Germinal center (tissue), 1 donor: ENCODE measurements at places on chromosomes 6 and 20.
A peak's percentile ranks its signal among the peaks of the same experiment; 100 is the strongest.

DNA sequence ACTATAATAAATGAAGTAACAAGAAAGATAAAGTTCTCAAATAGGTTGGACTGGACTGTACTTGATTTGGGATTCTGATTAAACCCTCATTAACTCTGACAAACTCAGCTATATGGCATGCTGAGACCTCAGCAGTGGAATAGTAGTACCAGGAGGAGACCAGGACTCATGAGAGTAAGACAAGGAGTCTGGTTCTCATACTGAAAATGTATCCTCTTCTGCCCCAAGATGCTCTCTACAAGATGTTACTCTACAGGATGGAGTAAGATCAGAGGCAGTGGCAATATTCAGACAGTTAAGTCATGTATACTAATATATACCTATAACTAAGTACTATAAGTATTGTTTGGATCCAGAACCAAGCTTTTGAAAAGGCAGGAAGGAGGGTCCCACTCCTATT lies 31.9 kb upstream of the SYNCRIP start:
- DNase-seq, result no peak

GRCh38 chr6:11718463-11718862 lies 60.1 kb downstream of the ADTRP start:
- DNase-seq, result no peak

GRCh38 chr6:116881236-116881635 lies 4.2 kb downstream of the RFX6 start:
- DNase-seq, result no peak

DNA sequence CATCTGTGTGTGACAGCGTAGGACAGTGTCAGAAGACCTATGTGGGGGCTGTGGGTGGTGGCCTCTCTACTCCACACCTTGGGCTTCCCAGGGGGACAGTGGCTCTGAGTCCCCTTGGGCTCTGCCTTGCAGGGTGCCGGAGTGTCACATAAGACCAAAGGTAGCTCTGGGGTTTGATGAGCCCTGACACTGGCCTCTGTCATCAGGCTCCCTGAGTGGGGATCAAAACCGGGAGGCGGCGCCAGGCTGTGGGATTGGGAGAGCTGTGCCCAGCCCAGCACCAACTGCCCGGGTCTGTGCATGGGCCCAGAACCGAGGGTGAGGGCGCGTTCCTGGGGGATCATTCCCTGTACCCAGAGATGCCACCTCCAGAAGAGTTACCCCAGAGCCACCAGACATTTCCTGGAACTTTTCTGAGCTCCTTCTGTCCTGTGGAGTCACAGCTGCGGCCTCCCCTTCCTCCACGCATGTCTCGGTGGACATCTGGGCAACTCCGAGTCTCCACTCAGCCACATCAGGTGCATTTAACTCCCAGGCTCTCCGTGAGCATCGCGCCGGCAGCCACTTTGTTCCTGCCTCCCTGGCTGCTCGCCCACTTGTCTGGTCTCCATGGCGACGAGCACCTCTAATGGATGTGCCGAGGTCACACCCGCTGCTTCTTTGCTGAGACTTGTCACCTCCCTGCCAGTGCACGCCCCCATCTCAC lies 94.7 kb downstream of the TMEM242 start:
- no peak for DNase-seq

DNA sequence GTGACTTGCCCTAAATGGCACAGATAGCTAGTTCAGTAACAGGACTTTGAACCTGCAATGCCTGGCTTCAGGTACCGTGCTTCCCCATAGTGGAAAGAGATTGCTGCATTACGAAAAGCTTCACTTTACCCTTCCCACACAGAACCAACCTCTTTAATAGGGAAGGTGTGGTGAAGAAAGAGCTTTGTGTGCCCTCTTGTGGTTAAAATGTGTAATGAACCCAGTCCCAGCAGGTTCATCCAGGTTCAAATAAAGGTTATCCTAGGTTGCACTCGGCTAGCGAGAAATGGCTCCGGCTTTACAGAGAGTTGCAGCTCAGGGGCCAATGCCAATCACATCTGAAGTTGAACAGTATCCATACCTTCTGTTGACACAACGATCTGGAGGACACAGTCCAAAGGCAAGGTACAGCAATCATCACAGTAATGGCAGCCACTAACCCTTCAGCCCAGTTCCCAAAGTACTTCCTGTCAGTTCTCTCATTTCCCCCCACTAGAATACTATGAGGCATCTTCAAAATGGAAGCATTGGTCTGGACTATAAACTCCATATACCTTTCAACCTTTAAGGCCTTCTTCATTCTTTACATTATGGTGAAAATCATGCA lies 3.0 kb downstream of the DEFB115 start:
- no peak for DNase-seq

- DNase-seq, result no peak
Measured at GRCh38 chr6:93792746-93793145, 373.4 kb upstream of the EPHA7 start.

DNA sequence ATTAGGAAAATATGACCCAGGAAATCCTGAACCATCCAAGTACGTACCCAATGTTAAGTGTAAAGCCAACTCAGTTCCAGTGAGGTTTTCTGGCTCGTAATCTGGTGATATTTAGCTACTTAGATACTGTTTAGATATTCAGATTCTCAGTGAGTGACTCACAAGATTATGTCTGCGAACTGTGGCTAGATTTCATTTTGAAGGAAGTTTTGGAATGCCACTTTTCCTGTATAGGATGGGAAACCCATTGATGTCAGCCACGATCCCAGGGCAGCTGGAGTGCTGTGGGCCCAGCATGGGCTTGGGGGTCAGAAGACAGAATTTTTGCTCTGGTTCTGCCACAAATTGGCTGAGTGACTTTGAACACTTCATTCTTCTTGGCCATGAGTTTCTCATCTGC lies 76.3 kb downstream of the TMEM170B start:
- DNase-seq, result no peak

- no peak for DNase-seq
Measured at GRCh38 chr6:7463785-7464184, 74.2 kb downstream of the RIOK1 start.

DNA sequence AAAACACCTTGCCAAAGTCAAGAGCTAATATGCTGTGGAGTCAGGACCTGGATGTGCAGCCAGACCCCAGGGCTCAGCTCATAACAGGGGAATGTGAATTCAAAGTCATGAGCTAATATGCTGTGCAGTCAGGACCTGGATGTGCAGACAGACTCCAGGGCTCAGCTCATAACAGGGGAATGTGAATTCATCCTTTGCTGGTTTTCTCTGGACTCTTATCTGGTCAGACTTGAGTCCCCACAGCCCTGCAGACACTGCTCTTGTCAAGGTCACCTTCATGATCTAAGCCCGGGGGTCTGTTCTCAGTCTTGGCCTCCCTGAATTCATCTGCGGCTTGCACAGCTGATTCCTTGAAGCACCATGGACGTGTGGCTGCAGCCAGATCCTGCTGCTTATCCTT lies 19.2 kb upstream of the GGTLC1 start:
- no peak for DNase-seq

DNA sequence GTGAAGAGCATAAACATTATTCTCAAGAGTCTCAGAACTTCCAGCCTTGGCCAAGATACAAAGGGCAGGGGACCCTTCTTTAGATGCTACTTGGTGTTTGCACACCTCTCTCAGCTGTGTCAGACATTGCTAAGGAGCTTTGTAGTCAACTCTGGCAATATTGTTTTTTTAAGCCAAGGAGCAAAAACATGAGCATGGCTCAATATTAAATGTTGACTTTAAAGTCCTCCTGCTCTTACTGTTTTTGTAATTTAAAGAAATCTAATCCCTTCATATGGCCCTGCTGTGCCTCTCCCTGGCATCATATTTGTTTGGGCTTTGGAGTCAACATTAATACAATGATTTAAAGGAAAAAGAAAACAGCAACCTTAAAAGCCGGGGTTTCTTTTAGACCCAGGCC lies 67.9 kb upstream of the TMEM170B start:
- no peak for DNase-seq

DNA sequence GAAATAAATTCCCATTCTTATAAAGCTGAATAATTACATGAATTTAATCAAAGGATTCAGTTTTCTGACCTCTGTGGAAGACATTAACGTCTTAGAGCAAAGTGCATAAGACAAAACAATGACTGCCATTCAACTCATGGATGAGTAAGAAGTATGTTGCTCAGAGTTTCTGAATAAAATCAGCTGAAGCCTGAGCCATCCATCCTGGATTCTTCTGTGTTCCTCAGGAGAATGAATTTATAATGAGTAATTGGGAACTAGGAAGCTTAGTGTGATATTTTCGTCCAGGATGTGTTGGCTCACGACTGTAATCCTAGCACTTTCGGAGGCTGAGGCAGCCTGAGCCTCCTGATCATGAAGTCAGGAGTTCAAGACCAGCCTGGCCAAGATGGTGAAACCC lies 62.8 kb downstream of the PERP start:
- no peak for DNase-seq

DNA sequence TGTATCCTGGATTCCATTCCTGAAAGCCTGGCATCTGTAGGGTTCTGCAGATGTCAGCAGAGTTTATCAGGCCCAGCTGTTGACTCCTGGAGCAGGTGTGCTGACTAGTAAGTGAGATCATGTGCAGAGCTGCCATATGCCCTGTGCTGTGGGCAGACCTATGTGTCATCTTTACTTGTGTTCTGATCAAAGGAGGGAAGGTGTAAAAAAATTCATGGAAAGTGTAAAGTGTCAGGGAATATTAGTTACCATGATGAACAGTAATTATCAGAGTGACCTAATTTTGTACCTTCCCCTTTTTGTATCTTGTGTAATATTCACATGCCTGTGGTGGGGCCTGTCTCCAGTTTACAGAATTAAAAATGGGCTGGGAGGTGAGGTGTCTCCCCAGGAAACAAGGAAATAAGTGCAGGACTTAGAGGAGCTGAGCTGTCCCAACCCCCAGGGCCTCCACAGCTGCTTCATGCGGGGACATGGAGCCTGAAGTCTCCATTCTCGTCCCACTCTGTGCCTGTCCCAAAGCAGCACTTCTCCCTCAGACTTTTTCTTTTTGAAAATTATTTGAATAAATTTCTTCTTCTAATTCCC lies 148.2 kb upstream of the GGTLC1 start:
- no peak for DNase-seq

- DNase-seq, result no peak
Measured at GRCh38 chr6:156065849-156066248, 610.2 kb upstream of the NOX3 start.

DNA sequence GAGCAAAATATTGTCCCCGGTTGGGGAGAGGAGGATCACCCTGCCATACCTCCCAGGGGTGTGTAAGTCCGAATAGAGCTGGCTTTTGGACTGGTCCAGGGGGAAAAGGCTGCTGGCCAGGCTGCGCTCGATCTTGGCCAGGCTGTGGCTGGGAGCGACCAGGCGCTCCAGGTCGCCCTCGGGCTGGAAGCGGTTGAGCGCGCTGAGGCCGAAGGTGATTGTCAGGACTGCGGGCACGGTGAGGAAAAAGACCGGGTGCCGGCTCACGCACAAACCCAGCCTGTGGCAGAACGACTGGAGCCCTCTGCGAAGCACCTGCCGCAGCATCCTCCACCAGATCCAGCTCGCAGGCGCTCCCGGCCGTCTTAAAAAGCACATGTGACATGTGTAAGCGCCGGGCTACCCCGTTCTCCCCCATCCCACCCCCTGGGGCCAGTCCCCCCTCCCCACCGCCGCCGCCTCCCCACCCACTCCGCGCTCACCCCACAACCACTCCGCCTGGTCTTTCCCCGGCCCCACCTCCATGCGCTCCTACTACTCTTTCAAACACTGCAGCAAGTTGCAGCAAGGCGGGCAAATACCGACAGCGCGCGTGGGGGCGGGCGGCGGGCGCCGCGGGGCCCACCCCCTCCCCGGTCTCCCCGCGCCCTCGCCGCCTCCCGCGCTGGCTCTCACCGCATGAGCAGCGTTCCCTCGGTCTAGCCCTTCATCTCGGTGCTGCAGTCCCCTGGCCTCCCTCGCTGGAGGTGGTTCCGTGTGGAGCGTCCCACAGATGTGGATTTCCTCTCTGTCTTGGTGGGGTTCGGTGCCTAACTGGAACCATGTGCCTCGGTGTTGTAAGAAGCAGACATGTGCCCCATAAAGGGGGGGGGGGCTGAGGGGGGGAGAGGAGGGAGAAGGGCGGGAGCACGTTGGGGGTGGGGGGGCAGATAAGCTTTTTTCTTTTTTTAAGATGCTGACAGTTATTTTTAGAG lies 42.4 kb downstream of the PTCHD4 start:
- DNase-seq, result no peak

DNA sequence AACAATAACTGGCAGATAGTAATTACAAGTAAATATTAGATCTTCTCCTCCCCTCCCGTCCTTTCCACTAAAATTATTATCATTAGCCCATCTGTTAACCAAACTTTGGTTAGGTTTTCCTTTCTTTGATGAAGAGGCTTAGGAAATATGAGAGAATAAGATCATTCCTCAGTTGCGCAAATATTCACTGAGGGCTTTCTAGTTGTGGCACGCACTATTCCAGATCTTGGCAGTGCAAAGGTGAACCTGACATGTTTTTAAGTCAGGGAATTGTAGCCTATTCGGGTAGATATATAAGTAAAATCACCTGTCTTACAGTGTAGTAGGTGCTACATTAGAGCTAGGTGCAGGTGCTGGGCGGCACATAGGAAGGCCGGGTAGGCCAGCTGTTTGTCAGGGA lies 31.1 kb downstream of the RNF217 start:
- no peak for DNase-seq

GRCh38 chr6:135665935-135666334 lies 168.4 kb upstream of the AHI1 start:
- DNase-seq, result no peak

GRCh38 chr20:64256282-64256935 lies 861 bp downstream of the PCMTD2 start:
- peak; percentile 30 for DNase-seq

- DNase-seq, result no peak
Measured at GRCh38 chr20:47049771-47050170, 155.1 kb downstream of the EYA2 start.

DNA sequence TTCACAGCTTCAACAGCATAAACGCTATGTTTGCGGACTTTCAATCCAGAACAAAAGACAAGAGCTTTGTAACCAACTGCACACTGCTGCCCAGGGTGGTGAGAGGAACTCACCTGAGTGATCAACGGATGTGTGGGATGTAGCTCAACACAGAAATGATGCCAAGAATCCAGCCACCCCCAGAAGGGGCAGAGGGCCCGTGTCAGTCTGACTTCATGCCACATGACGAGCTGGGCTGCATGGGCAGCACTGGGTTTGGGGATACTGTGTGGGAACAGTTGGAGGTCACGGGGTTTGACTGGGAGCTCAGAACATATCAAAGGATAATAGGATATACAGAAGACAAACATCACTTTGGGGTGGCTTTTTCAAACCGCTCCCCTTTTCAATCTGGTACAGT lies 79.4 kb upstream of the TRAF3IP2 start:
- no peak for DNase-seq
